ENCODE measurements at places on chromosomes 1 and 21.

DNA sequence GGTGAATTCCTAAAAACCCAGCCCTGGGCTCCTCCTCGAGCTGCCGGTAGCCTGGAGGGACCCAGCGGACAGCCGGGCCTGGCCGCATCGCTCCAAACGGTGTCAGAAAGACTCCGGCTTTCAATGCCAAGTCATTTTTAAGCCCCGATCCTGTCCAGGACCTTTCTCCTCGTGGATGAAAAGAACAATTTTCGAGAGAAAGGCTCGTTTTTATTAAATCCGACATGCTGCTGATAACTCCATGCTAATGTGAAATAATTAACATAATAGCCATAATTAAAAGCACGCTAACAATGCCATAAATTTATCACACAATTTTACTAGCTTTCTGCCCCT lies 4.6 kb upstream of the FOXD3 start:
- DNase-seq = no peak

- DNase-seq = no peak
Observed at GRCh38 chr1:16191916-16192546, 20.4 kb downstream of the ARHGEF19 start.

DNA sequence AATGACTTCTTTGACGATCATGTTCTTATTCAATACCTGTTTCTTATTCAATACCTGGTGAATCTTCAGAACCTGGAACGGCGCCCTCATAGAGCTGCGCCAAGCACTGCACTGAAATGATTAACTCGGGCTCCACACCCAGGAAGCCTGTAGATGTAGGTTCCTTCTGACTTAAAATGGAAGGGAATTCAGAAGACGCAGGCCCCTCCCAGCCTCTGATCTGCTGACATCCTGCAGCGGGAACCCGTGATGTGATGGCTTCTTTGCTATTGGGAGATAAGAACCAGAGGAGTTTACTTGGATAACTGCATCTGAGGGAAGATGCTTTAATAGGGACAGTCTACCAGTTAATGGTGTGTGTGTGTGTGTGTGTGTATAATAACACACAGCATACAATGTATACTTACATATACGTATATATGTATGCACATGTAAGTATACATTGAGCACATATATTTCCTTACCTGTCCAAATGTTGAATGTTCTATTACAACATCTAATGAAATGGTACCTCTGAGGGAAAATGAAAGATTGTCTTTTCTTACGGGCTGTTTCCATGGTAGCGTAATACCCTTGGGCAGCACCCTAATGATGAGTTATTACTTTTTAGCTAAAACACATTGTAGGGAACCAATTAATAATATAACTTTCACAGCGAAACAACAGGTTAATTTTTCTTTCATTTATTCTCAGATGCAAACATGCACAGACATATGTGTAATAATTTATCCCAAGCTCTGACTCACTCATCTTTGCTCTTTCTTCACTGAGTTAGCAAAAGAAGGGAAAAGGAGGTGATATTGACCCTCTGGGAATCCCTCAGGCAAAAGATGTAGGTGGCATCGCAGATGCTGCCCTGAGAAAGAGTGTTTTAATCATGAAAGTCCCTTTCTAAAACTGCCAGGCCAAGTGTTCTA lies 379.8 kb downstream of the SIPA1L2 start:
- DNase-seq = no peak

DNA sequence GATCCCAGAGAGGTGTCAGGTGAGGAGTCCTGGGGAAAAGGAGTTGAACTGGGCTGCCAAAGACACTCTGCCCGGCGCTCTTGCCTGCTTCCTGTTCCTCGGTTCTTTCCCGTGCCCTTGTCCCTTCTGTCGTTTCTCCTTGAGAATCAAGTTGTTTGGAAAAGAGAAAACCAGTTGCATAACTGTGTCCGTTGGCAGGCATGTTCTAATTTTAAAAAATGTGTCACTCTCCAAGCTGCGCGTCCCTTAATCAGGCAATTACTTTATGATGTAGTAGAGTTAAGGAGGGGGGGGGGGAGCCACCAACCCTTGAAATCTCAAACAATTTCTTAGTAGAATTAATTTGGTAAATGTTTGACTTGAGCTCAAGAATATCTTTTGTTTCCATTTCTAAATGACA lies 105.9 kb upstream of the IGSF21 start:
- no peak for DNase-seq

- no peak for DNase-seq
Observed at GRCh38 chr1:234517110-234517802, 38.3 kb upstream of the TARBP1 start.

GRCh38 chr1:24149866-24150233 lies 6.9 kb upstream of the IL22RA1 start:
- no peak for DNase-seq

- DNase-seq = no peak
Observed at GRCh38 chr1:111116496-111116895, 23.4 kb downstream of the DRAM2 start.

GRCh38 chr1:77487631-77488030 lies 194.8 kb downstream of the ZZZ3 start:
- no peak for DNase-seq

- DNase-seq = no peak
Observed at GRCh38 chr21:42646836-42647235, 6.6 kb upstream of the PDE9A start.

- DNase-seq = no peak
Observed at GRCh38 chr1:7888248-7889081, 35.6 kb upstream of the UTS2 start.

DNA sequence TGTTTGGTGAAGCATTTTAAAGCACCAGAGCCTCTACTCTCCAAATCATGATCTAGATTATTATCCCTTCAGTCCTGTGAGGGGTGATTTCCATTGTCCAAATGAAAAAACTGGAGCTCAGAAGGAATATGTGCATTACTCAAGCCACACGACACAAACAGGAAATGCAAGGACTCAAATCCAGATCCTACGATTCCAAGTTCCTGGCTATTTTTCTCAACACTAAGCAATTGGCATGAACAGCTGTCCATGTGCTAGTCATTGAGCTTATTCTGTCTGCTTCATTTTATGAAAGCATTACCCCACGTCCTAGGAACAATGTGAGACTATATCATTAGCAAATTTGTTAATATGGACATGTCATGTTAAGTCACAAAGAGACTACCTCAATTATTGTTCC lies 273.1 kb upstream of the LYPLAL1 start:
- DNase-seq = no peak

- DNase-seq = no peak
Observed at GRCh38 chr1:50989694-50990093, 19.6 kb downstream of the CDKN2C start.

DNA sequence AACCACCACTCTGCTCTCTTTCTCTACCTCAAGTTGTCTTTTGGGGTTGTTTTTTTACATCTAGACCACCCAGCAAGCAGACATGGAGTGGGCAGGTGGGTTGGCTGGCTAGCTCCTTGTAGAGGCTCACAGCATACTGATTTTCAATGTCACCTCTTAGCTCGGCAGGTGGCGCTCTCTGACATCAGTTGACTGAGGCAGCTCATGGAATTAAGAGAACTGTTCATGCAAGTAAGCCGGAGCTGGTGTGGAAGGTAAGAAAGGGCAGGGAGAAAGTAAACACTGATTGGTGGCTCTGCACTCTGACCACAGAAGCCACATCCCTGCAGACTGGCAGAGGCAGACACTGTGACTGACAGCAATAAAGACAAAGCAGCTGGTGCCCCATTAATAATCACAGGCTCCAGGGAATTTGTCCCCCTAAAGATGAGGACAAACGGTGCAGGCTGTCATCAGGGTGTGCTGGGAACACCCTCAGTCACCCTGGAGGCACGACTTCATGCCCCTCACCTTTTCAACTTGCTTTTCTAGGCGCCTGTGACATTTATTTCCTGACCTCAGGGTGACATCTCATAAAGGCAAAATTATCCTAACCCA lies 226.8 kb downstream of the LMX1A start:
- peak; percentile 12 for DNase-seq

GRCh38 chr1:236868625-236869467 lies 73.8 kb downstream of the MTR start:
- DNase-seq = no peak

DNA sequence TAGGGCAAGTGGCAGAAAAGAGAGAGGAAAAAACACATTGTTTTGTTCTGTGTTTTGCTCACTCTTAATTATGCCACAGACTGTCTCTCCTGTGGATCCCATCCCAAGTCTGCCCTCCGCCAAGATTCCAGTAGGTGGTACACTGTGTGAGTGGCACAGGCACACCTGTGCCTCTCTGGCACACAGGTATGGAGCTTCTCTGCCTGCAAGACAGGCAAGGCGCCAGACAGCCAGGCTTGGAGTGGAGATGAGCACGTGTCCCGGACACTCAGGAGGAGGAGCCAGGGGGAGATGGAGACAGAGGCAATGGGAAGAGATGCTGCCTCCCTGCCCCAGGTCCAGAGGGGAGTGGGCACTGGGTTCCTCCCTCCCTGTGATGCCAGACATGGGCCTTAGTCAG lies 6.5 kb upstream of the GRIK3 start:
- DNase-seq = no peak

- DNase-seq = no peak
Observed at GRCh38 chr21:45330075-45330781, 42.5 kb upstream of the POFUT2 start.

- no peak for DNase-seq
Observed at GRCh38 chr1:61472876-61473275, 252.1 kb downstream of the TM2D1 start.

DNA sequence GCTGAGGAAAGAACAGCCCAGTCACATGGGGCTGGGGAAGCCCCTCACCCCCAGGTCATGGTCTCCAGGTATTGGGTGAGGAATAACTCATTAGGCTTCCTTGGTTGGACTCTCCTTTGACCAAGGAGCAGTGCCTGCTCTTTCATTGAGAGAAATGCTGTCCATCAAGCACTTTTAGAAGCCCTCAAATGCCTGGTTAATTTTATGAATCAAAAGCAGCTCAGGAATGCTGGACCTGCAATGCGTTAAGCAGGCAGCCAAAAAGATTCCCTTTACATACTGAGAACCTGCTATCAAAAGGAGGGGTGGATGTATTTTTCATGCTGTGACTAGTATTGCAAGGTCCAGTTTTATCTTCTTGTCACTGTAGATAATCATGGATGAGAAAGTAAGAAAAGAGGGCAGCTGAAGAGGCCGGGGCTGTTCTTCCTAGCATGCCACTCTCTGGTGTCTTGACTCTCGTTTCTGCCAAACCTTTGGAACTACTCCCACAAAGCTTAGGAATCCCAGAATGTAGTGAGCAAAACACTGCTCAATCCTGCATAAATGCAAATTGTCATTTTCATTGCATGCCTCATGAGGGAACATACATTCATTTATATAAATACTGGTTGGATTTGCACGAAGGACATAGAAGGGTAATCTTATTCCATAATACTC lies 2.1 kb upstream of the CD58 start:
- no peak for DNase-seq

DNA sequence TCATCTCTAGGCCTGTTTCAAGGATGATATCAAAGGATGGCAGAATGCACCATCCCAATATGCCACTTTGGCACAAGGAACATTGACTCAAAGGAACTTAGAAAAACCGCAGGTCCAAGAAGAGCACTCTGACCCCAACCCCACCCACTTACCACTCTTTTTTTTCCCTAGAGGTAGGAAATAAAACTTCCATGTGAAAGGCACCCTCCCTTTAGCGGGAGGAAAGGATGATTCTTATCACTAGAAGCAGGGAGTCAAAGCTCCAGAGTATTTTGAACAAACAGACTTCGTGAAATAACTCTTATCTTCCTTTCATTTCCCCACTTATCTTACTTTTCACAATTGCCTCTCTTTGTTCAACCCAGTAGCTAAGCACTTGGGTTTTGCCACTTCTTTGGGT lies 22.2 kb downstream of the PSMG1 start:
- no peak for DNase-seq

DNA sequence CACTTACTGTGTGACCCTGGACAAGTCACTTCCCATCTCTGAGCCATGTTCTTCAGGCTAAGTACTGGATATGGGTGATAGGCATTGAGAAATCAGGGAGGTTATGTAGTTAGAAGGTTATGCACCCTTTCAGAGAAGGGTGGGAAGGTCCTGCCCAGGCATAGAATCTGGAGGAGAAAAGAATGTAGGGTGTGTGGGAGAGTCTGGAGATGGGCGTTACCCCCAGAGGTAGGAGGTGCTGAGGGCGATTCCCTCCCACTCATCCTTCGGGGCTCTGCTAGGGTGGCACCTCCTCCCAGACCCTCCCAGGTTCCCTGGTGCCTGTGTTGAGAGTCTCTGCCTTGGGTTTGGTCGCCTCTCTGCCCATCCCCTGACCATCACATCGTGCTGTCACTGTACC lies 51.1 kb downstream of the IGSF21 start:
- no peak for DNase-seq

GRCh38 chr21:35026617-35027562 lies 22.2 kb downstream of the RUNX1 start:
- no peak for DNase-seq

DNA sequence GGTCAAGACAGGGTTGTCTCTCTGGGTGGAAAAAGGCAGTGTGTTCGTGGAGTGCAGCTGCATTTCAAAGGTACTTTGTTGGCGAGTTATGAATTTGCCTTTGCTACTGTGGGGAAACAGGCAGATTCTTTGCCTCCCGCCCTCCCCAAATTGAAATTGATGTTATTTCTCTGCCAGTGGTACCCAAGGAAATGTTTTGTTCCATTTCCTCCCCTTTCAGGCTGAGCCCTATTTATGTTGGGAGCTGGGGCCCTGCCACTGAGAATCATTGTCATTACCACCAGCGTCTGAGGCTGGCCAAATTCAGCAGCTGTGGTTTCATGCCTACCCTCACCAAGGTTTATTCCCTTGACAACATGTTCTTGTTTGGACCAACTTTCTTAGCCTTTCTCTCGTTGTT lies 48.5 kb upstream of the OLIG2 start:
- DNase-seq = peak; percentile 47

- DNase-seq = no peak
Observed at GRCh38 chr1:73801912-73802429, 396.0 kb downstream of the LRRIQ3 start.

DNA sequence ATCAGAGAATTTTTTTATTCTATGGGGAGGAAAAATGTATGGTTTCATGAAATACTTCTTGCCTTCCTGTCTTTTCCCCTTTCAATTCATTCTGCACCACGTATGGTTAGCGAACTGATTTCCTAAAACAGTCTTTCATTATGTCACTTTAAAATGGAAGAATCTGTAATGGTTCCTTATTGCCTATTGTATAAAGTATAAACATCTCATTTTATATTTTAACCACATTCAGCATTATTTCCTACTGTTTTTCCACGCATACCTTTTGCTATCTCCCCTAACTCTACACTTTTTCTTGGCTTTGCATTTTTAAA lies 232.3 kb upstream of the B3GALT2 start:
- DNase-seq = no peak

DNA sequence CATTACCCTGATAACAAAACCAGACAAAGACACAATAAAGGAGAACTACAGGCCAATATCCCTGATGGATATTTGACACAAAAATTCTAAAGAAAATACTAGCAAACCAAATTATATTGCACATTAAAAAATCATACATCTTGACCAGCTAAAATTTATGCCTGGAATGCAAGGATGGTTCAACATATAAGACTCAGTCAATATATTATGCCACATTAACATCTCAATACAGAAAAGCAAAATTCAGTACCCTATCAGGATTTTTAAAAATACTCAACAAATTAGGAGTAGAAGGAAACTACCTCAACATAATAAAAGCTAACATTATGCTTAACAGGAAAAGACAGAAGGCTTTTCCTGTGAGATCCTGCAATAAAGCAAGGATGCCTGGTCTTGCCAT lies 177.1 kb downstream of the MAGI3 start:
- DNase-seq = no peak

- no peak for DNase-seq
Observed at GRCh38 chr1:155253208-155253607, 2.1 kb downstream of the ENTREP3 start.
